ENCODE measurements at places on chromosomes 3 and 15.
A peak's percentile ranks its signal among the peaks of the same experiment; 100 is the strongest.

DNA sequence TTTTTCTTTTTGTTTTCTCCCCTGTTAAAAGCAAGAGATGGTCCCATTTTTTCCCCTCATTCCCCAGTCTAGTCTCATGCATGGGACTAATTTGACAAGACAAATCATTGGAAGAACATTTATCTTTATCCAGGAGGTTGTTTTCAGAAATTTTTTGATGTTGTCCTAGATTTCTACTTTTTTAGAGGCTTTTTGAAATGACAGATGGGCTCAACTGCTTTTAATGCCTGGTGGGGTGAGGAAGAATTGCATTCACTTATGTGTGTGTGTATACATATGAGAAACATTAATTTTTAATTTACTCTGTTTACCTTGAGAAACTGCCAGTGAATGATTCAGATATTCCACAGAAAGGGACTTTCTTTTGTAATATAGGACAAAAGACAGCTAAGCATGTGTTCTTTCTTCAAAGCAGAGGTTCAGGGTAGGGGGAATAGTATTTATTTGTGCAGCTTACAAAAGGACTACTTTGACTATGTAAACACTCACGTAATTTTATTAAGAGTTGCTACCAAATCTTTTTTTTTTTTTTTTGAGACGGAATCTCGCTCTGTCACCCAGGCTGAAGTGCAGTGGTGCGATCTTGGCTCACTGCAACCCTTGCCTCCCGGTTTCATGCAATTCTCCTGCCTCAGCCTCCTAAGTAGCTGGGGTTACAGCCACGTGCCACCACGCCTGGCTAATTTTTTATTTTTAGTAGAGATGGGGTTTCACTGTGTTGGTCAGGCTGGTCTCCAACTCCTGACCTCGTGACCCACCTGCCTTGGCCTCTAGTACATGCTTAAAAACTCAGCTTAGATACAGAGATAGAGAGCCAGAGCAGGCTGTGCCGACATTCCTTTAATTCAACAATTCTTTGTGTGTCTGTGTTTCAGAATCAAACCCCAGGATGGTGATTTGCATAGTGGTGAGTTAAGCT is 130.1 kb upstream of the RARB start:
- no peak for DNase-seq

DNA sequence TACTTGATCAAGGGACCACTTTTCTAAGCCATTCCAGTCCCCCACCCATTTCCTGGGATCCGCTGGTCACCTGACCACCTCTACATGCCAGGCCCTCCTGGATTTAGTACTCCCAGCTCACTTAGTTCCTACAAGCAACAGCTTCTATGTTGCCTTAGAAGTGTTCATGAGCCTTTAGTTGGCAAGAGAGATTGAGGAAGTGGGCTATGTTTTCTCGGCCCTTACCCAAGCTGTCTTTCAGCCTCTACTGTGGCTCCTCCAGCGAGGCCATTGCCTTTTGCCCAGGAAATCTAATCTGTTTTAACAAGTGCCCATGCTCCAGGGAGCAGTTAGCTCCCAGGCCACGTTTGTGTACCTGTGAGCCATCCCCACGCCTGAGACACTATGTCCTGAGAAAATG is 4.5 kb upstream of the PRKAR2A start:
- no peak for DNase-seq

DNA sequence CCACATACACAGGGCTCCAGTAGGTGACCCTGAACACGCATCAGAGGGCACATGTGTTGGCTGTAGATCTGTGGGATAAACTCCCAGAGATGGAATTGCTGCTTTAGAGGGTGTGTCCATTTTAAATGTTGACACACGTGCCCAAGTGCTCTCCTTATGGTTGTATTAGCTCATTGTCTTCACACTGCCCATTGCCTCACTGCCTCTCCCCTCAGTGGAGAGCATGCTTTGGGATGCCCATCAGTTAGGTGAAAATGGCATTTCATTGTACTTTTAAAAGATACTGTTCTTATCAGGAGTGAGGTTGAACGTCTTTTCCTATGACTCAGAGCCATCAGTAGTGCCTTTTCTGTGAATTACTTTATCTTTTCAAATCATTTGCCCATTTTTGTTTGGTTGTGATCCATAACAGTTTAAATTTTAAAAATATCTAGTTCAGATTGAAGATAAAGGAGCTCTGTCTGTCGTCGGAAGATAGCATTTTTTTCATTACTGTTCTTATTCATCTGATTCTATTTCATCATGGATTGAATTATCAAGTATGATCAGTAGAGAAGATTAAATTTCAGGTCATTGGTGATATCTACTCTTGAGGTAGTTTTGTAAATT is 120.7 kb downstream of the CHDH start:
- no peak for DNase-seq

DNA sequence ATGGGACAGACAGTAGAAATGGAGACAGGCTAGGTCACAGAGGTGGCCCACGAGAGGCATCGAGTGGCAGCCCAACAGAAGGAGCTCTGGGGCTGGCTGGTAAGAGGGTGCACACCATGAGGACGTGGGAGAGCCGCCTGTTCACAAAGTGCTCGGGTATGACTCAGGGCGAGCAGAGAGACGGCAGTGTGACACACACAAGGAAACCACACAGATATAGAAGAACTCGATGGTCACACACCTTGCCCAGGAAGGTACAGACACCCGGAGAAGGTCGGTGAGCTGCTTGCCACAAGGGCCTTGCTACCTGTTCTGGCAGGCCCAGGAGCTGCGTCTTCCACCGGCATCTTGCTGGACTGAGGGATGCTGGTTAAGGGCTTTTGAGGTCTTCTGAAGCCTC is 50.2 kb downstream of the CA12 start:
- DNase-seq = no peak

DNA sequence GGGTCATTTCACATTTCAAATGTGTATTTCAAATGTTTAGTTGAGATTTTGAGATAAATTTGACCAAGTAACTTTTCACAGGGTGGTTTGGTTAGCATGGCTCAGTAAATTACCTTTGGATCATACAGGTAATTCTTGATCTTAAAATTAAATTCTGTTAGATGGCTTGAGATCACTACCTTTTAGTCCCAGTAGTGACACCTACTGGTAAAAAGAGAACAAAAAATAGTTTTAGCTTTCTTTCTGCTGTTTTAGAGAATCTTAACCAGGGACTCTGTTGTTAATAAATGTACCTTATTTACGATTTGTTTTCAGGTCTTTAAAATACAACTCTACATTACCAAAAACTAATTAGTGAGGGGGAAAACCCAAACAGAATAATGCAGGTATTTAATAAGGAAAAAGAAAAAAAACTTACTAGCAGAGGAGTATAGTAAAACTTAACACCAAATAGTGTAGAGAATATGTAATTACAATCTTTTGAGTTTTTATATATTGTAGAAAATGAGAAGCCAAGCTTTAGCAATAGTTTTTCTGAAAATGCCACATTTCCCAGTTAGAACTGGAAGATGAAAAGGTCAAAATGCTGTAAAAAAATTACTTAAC is 620.3 kb upstream of the AGTR1 start:
- no peak for DNase-seq

DNA sequence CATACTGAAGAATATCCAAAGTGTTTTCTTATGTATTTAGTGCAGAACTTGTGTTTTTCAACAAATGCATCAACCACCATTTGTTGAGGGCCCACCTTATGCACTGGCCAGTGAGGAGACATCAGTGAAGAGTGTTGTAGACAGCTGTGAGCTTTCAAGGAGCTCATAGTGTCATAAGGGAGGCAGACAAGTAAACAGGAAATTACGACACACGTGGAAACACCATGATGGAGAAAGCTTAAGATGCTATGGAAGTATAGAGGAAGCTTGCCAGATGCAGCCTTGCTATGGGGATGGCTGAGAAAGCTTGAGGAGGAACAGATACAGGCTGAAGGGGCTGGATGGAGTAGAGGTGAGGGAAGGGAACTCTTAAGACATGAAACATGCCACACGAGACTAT is 50.8 kb upstream of the PSMD6 start:
- DNase-seq = no peak

GRCh38 chr3:160851629-160852210 is 95.7 kb downstream of the PPM1L start:
- DNase-seq = no peak

GRCh38 chr3:181694805-181695660 is 16.7 kb upstream of the SOX2 start:
- DNase-seq = no peak

DNA sequence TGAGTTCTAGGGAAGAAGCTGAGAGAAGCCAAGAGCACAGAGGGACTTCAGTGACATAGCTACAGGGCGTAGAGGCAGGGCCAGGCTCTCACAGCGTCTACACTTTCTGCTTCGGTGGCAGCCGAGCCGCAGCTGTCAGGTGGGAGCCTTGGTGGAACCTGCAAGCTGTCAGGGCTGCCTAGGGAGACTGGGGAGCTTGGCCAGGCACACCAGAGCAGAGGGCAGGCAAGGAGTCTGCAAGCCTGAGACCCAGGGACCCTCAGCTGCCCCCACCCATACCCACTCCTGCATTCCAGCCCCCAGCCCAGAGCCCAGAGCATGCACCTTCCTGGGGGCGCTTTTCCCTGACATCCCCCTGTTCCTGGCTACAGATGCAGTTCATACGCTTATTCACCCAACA is 13.4 kb upstream of the KLF15 start:
- no peak for DNase-seq

DNA sequence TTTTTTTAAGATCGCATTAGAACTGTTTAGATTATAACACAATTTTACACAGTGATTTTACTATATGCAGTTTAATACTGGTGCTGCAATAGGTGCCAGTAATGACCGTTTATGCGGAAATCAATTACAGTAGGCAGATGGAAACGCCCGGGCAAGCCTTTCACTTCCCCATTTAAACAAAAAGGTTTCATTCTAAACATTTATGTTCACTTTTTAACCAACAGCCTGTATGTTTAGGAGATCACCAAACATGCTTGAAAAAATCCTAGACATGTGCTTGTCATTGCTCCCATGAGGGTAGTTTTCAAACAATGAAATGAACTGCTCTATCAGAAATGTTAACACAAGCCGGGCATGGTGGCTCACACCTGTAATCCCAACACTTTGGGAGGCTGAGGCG is 2.7 kb downstream of the BNIP2 start:
- DNase-seq = peak; percentile 50

GRCh38 chr3:114586119-114586518 is 292.3 kb downstream of the TIGIT start:
- DNase-seq = no peak

GRCh38 chr3:127389913-127390312 is 102.1 kb upstream of the PRR20G start:
- DNase-seq = no peak

DNA sequence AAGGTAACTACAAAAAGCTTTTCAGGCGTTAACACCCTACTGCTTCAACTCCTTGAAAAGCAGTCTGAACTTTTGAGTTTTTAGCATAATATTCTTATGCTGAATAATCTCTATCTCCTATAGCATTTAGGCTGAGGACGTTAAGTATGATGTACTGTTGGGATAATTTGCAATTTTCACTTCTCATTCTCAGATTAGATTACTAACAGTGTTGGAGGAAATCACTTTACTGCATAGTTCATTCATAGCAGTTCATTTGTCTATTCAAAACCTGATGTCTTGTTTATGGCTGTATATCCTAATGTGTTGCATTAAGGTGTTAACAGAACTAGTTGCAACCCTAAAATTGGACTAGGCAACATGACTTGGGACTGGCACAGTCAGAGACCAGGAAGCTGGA is 983.1 kb downstream of the FHIT start:
- no peak for DNase-seq

Measured in GM10248 (cell line).